GM18507 (cell line): ENCODE measurements at places on chromosomes 5 and 9.

GRCh38 chr9:110486218-110486617 is 93.3 kb downstream of the SVEP1 start:
- DNase-seq, result no peak

GRCh38 chr5:121982146-121982892 is 20.5 kb downstream of the SRFBP1 start:
- no peak for DNase-seq

DNA sequence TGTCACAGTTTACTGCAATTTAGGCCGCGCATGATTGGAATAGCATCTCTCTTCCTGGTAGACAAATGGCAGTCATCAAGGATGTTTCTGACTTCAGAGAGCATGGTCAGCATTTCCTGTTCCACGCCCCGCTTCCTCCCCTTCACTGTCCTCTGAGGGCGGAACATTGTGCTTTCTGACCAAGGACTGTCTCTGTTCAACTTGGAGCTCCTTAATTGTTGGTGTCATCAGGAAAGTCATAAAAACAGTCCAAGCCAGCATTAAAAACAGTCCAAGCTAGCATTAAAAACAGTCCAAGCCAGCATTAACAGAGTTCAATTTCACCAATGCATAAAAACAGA is 301.3 kb upstream of the IRX4 start:
- DNase-seq, result no peak

DNA sequence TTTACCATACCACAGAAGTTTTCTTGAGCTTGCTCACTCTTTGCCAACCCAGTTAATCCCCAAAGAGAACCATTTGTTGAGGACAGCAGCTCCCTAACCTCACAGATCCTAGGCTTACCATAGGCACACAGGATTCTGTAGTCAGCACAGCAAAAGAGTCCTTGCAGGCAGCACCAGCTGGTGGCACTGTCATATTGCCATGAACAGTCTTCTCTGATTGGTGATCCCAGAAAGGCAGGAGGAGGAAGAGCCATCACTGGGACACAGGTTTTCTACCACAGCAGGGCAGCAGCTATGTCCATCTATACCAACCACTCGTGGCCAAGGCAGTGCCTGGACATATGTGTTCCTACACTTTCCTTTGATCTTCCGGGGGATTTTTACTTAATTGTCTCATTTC is 297.1 kb upstream of the CD180 start:
- no peak for DNase-seq

- DNase-seq, result no peak
Measured at GRCh38 chr5:24630918-24631317, 13.9 kb downstream of the CDH10 start.

DNA sequence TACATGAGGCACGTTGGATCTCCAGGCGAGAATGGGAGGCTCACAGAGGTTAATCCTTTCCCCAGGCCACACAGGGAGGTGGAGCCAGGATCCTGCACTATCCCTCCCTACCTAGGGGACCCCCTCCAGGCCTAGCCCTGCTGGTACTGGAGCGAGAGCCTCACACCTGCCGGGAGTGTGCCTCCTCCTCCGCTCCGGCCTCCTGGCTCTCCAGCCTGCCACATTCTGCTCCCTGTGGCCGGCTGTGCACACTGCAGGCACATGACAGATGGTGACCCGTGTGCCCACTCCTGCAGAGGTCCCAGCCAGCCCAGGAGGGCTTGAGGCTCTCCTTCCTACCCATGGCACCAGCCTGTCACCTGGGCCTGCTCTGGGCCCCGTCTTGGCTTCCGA is 93.4 kb downstream of the RXRA start:
- no peak for DNase-seq

GRCh38 chr5:127757576-127757975 is 54.4 kb downstream of the CCDC192 start:
- DNase-seq, result peak; percentile 23

- no peak for DNase-seq
Measured at GRCh38 chr9:971901-972500, 4.5 kb upstream of the DMRT3 start.

- DNase-seq, result no peak
Measured at GRCh38 chr9:91100878-91101450, 260.8 kb downstream of the AUH start.

DNA sequence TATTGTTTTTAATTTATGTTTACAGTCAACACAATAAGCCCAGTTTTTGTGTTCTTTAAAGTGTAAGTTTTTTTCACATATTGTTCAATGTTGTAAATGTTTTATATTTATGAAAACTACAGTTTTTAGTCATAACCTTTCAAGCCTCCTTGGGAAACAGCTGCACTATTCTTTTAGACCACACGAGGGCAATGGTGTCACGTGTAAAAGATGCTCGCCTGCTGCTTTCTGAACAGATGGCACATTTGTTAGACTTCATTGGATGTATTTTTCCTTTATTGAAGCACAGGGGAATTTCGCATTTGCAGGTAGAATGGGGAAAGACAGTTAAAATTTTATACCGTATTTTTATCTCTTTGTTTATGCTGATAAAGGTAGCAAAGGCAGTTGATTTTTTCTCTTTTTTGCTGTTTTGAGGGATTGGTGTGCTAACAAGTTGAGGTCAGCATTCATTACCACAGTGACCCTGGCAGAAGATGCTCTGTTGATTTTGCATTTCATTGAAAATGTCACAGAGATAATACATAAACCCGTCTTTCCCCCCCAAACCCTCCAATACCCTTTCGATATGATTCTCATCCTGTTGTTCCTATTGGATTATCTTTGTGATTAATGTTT is 59.0 kb downstream of the MAT2B start:
- DNase-seq, result peak; percentile 15

DNA sequence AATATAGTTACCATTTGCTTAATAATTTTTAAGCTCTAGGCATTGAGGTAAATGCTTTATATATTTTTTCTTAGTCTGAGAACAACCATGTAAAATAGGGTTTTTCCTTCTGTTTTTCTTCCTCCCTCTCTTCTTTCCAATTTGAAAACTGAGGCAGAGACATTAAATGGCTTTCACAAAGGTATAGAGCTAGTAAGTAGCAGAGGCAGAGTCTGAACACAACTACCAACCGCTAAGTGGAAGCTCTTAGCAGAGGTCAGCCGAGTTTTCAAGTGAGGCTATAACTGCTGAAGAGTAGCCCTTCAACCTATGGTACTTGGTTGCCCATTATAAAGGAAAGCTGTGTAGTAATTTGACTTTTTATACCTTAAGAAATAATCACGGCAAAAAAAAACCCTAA is 187.1 kb downstream of the MEF2C start:
- no peak for DNase-seq

GRCh38 chr5:52657247-52657645 is 130.5 kb upstream of the ITGA1 start:
- DNase-seq, result no peak

- no peak for DNase-seq
Measured at GRCh38 chr5:131883984-131884383, 61.5 kb downstream of the MEIKIN start.

DNA sequence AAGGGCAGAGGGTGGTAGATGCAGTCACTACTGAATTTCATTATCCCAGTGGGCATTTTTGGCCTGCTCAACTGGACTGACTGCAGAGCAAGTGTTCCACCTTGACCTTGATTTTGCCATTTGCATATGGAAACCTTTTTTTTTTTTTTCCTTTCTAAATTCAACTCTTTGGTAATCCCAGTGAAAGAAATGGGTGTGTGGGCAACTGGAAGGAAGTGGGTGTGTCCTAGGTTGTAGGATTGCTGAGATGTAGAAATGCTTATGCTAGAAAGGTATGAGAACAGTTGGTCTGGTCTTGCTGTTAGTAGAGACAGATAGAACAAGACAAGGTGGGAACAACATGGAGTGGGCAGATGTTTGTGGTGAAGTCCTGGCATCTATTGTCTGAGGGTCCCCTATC is 7.8 kb upstream of the IL12B start:
- no peak for DNase-seq
